Fibroblast of the aortic adventitia (primary cell): ENCODE measurements at places on chromosomes 5 and 9.
A peak's percentile ranks its signal among the peaks of the same experiment; 100 is the strongest.

DNA sequence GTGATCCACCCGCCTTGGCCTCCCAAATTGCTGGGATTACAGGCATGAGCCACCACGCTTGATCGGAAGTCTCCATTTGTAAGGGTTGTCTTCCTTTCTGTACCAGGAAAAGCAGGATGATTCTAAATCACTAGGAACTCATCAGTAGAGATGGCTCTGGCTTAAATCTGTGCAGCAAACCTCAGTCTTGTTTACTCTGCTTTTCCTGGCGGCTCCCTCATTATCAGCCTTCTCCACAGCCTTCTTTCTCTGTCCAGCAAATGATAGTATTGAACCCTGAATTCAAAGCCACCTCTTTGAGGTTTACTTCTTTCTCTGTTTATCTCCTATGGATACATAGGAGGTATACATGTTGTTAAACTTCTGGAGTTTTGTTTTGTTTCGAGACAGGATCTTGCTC, 43.0 kb upstream of the GNE start:
- no peak for DNase-seq

GRCh38 chr5:7763621-7764072, 87.3 kb downstream of the CFAP90 start:
- DNase-seq, result no peak

DNA sequence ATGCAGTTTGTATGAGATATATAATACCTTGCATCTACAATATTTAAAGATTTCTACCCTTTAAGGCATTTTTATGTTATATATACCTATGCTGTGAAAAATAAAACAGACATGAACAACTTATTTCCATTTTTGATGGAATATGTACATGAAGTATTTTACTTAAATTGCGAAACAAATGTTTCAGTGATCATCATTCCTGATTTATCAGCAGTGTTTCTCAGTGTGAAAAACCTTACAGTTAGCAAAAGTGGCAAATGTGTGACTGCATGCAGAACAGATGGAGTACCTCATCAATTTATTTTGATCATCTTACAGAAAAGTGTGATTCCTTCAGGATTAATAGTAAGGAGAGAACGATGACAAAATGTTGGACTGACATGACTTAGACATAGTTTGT, 43.1 kb downstream of the PRR16 start:
- peak; percentile 26 for DNase-seq

DNA sequence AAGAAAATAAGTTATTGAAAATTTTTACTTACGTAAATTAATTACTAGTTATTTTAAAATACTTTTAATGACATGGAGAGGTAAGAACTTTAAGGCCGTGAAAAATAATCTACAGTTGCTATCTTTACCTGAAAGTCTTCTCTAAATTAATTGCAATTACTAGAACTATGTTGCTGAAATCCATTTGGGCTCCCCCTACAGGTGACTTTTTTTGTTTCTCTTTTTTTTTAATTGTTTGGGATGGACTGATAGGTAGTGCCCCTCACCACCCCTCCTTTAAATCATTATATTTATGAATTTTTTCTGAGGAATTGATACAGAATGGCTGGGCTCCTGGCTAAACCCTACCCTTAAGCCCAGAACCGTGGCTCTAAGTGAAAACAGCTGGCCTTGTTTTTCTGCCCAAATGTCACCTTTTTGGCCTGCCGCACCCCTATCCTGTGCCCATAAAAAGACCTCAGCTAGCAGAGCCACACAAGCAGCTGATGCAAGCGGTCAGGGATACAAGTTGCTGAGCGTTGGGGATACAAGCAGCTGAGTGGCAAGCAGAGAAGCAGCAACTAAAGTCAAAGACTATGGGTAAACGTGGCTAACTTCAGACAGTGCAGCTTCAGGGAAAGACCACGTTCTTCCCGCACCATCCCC, 315.2 kb upstream of the ACO1 start:
- DNase-seq, result no peak

DNA sequence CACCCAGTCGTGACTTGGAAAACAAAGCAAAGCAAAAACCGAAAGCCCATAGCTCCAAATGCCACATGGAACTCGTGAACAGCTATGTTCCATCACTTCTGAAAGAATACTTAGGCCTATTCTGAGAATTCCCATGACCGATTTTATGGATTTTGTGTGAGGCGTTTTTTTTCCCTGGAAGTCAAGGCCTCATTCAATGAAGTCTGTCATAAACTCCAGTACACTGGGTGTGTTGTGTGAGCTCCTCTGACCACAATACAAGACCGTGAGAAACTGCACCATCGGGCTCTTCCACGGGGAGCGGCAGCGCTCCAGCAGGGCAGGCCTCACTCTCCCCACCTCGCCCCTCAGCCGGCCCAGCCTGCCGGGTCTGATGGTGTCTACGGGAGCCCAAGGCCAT, 209.5 kb downstream of the FANCC start:
- no peak for DNase-seq

DNA sequence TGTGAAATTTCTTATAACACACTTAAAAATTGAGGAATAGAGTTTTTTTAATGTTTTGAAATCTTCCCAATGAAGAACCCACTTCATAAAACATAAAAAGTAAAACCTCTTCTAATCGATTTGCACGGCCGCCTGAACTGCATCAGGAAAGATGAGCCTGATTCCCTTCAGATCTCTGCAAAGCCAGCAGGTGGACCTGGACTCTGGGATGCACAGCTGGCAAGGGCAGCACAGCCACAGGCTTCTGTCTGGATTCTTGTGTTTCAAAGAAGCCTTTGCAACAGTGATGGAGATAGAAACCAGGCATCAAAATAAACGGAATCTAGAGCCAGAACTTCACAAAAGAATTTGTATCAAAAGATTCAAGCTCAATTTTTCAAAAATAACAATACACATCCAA, 36.0 kb upstream of the SPATA31C2 start:
- no peak for DNase-seq

DNA sequence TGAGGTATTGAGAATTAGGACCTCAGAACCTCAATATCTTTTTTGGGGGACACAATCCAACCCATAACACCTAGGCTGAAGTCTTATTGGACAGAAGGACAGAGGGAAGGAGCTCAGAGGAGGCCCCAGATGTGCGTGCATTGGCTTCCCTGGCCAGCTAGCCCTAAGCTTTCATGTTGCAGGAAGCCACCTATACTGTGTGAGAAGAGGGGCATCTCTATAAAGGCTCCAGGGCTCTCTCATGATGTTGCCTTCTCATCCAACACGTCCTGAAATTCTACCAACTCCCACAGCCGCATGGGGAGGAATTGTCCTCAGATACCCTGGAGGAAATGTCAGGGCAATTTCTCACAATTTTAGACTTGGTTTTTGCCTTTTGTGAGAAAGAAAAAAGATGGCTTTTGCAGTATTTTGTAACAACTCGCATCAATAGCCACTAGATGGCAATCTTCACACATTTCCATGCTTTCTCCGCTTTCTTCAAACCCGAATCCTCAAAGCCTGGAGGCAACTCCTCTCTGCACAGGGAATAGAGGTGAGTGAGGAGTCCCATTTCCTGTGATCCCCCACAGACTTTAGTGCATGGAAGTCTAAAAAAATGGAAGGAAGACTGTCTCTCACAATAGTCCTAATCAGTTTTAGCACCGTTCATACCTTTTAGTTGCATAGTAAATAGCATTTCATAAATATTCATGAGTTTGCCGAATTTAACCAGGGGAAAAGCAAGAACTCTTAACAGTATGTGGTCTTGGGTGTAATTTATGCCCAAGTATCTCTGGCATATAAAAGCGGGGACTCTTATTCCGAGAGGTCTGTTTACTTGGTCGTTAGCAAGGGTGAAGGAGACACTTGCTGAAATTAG, 7.4 kb upstream of the PPP3R2 start:
- DNase-seq, result peak; percentile 67

- no peak for DNase-seq
Observed at GRCh38 chr9:114273461-114273881, 49.4 kb upstream of the ORM1 start.
